Adrenal gland (tissue), 19 donors: ENCODE measurements at places on chromosomes 2 and 18. TPM values are rescaled to one million over a fixed set of nuclear protein-coding genes. Genes with fewer than 3 reads are reported as not detected.
A peak's percentile ranks its signal among the peaks of the same experiment; 100 is the strongest.

AFF3 gene
- total RNA-seq: 5.9 TPM

RAB27B gene
- not detected for total RNA-seq

PRSS56 gene
- not detected for total RNA-seq

ANKRD29 gene
- 8.6 TPM for total RNA-seq

DCDC2C gene
- 0.39 TPM for total RNA-seq

GRCh38 chr2:152054593-152054992, 44.3 kb downstream of the CACNB4 start:
- no peaks in the 10 kb centered on the region for H3K36me3 ChIP-seq
- no peak overlapping the region for H3K4me3 ChIP-seq
- H3K4me1 ChIP-seq: no peaks in the 10 kb centered on the region
- H3K27me3 ChIP-seq: no peaks in the 10 kb centered on the region
- DNase-seq: no peak

RFTN2 gene
- total RNA-seq: 15.8 TPM

DNA sequence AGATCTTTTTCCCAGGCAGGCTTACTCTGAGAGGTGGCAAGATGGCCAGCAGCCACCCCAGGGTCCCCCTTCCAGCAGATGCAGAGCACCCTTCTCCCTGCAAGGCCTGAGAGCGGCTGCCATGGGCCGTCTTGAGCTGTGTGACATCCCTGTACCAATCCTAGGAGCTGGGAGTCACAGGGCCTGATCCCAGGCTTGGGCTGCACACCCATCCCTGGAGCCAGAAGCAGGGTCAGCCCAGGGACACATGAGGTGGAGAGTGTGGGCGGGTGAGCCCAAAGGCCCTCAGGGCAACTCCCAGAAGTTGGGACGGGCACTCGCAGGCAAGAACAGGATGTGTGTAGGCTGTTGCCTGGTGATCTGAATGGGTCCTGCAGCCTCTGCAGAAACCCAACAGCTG, 40.5 kb downstream of the CROCC2 start:
- no peaks in the 10 kb centered on the region for H3K27me3 ChIP-seq
- H3K27ac ChIP-seq: no peak overlapping the region
- peak; percentile 25 for DNase-seq
- no peaks in the 10 kb centered on the region for H3K36me3 ChIP-seq
